ENCODE measurements at places on chromosomes 1 and 21.

DNA sequence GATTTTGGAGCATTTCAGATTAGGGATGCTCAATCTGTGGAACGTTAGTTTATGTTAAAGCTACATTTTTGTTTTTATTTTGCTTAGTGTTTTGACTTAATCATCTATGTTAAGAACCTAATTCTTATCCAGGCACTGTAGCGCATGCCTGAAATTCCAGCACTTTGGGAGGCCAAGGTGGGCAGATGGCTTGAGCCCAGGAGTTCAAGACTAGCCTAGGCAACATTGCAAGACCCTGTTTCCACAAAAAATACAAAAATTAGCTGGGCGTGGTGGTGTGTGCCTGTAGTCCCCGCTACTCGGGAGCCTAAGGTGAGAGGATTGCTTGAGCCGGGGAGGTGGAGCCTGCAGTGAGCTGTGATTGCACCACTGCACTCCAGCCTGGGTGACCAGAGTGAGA lies 23.4 kb downstream of the FNBP1L start:
- DNase-seq: no peak

- DNase-seq: no peak
These were observed 5.3 kb upstream of the MYOG start for GRCh38 chr1:203091199-203091477.

- no peak for DNase-seq
These were observed 336.6 kb upstream of the ZRANB2 start for GRCh38 chr1:71417421-71417820.

- DNase-seq: no peak
These were observed 87.5 kb downstream of the RWDD3 start for GRCh38 chr1:95321531-95321930.

- DNase-seq: no peak
These were observed 2.9 kb upstream of the RHBDL2 start for GRCh38 chr1:38944547-38944946.

GRCh38 chr1:184555665-184556641 lies 169.1 kb downstream of the C1orf21 start:
- no peak for DNase-seq

GRCh38 chr1:201788296-201788695 lies 40.7 kb upstream of the IPO9 start:
- DNase-seq: no peak

- DNase-seq: peak; percentile 49
These were observed 213.7 kb downstream of the PBX1 start for GRCh38 chr1:164772635-164773034.

- no peak for DNase-seq
These were observed 65.2 kb upstream of the KCNE2 start for GRCh38 chr21:34298534-34299167.

DNA sequence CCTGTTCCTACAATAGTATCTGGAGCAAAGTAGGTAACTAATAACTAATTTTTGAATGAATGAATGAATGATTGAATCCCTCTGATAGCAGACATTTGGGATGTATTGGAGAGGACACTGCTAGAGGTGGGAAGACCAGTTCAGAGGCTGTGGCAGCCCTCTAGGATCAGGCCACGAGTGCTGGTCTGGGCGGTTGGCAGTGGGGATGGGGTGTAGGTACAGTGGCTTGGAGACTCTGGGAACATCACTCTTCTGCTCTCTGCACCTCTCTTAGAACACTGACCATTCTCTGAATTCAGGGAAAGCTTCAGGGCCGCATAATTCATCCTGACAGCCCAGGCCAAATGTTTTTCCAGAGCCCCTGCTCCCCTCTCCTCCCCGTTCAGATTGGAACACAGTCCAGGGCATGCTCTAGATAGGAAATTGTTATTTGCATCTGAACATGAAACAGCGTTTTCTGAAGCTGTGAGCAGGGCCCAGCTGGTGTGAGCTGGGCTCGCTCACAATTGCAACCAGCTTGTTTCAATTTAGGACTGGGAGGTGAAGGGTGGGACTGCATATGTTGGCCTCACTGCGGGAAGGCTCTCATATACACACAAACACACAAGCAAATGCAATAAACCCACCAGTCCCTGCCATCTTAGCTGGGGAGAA lies 253.1 kb upstream of the USP24 start:
- no peak for DNase-seq

GRCh38 chr1:214120951-214121350 lies 133.2 kb downstream of the PROX1 start:
- DNase-seq: no peak

DNA sequence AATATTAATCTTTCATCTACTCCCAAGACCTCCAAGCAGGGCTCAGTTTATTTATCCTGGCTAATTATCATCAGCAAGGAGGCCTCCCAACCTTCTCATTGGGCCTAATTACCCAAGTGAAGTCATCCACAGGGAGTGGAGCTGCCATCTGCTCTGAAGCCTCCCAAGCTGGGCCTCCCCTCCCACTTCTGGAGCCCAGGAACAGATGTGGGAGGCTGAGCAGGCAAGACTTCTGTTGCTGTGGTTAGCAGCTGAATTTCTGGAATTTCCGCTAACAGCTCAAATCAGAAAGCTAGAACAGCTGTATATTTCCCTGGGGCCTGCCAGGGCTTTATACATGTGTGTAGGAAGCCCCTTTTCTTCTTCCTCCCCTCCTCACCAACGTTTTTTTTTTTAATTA lies 127.5 kb downstream of the UCK2 start:
- no peak for DNase-seq

DNA sequence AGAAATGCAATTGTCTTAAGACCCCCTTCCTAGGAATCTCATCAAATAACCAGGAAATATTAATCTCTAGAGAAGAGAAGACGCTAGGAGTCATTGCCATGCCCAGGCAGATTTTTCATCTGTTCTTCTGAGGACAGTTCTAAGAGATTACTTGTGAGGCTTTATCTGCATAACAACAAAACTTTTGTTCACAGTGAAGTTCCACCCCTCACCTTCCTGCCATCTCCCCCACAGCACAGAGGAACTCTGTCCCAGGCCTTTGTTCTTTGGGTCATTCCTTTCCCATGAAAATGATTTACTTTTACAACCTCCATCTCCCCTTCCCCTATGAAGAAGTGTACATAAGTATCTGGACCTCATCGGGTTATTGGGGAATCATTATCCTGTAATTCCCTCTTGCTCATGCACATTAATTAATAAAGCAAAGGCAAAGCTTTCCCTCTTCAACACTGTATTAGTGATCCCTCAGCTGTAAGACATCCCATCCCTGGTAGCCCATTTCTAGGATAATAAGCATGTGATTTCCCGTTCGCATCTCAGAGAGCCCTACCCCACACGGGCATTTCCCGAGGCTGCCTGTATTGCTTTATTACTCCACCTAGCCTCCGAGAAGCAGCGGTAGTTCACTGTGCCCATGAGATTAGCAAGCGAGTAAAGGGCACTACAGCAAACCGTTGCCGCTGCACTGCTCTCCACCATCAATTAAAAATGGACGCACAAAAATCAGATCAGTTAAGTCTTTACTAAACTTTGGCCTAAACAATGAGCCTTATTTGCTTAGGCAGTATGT lies 384.4 kb upstream of the CAMK1G start:
- DNase-seq: no peak

DNA sequence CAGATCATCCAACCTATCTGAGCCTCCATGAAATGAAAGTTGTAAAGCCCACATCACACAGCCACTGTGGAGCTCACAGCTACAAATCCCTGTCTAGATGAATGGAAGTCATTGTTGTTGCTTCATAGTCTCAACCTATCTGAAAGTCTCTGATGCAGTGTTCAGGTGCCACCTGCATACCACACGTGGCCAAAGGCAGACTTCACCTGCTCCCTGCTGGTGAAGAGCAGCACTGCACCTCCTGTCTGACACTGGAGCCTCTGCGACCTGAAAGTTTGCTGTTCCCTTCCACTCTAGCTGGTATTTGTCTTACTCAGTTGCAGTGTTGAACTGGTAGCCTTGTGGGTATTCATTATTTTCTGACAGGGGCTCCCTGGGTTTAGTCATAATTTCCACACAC lies 18.4 kb downstream of the LORICRIN start:
- DNase-seq: peak; percentile 42

- no peak for DNase-seq
These were observed 12.0 kb upstream of the GIPC2 start for GRCh38 chr1:78033797-78034172.

DNA sequence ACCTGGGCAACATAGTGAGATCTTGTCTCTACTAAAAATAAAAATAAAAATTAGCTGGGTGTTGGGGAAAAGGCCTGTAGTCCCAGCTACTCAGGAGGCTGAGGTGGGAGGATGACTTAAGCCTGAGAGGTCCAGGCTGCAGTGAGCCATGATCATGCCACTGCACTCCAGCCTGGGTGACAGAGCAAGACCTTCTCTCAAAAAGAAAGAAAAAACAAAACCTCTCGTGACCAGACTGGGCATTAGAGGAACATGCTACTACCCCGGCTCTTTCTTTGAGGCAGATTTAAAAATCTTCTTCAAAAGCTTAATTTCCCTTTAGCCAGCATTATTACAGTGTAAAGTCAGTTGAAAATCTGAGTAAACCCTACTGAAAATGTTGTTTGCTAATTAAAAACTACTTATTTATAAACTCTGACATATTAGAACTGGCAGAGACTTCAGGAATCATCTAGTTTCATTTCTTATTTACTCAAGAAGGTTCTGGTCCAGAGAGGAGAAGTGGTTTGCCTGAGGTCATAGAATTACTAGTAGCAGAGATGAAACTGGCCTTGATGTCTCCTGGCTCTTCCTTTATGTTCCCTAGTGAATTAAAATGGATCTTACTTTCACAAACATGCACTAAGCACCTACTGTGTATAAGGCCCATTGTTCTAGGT lies 11.6 kb upstream of the ELAVL4 start:
- DNase-seq: no peak

DNA sequence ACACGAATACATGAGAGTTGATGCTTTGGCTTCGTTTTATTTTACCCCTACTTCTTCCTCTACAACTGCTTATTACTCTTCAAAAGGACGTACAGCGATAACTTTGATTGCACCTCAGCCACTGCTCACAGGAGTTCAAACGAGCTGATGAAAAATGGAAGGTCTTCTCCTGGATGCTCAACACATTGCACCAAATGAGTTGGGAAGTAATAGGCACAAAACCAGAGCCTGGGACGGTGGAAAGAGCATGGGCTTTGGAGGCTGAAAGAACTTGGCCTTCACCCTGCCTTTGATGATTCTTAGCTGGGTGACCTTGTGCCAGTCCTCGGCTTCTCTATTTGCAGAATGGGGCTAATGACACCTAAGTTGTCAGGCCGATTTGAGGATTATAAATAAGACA lies 4.8 kb downstream of the CD53 start:
- no peak for DNase-seq

DNA sequence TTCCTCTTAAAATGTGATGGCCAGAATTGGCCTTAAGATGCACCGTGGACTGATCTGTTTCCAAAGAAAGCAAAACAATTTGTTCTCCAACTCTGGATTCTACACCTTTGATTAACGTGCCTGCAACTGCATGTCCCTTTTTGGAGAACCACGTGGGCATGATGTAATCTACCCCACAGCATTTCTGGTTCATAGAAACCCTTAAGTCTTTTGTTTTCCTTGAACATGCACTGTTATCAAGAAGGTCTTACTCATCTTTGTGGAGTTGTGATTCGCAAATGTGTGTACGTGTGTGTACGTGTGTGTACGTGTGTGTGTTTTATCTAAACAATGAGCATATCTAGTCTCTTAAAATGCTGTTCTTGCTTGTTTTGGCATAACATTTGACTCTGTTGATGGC lies 57.8 kb downstream of the LPAR3 start:
- DNase-seq: no peak

GRCh38 chr1:197928849-197929336 lies 11.7 kb downstream of the LHX9 start:
- no peak for DNase-seq

GRCh38 chr1:41414716-41415306 lies 53.6 kb downstream of the FOXO6 start:
- DNase-seq: no peak

DNA sequence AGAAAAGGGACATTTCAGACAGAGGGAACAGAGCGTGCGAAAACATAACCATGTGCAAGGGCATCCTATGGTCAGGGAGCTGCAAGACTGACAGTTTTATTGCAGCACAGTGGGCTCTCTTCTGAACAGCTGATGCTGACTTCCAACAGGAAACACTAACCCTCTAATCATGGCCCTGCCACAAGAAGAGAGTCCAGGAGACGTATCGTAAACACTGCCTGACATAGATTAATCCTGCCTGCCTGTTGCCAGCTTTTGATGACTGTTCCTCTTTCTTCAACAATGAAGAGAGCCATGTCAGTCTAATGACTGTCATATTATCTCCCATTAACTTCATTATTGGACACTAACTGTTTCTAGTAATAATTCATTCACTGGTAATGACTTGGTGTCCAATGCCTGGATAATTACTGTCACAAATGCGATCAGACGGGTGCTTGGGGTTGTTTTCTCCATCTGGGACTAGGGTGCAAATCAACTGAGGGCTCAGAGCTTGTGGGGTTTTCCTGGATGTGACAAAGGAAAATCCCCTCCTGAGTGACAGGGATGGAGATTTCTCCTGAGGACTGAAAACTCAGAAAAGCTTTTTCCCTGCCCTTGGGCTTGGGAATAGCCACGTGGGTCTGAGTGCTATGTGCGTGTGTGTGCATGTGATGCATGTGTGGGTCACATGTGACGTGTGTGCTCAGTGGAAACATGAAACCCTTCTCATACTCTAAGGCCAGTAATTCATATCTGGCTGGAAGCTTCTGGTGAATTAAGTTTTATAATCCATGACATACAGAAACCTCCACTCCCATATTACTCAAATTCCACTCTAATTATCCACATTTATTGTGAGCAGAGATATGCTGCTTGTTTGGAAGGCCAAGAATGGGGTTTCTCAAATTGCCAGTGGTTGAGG lies 144.0 kb upstream of the PLXNA2 start:
- DNase-seq: no peak

DNA sequence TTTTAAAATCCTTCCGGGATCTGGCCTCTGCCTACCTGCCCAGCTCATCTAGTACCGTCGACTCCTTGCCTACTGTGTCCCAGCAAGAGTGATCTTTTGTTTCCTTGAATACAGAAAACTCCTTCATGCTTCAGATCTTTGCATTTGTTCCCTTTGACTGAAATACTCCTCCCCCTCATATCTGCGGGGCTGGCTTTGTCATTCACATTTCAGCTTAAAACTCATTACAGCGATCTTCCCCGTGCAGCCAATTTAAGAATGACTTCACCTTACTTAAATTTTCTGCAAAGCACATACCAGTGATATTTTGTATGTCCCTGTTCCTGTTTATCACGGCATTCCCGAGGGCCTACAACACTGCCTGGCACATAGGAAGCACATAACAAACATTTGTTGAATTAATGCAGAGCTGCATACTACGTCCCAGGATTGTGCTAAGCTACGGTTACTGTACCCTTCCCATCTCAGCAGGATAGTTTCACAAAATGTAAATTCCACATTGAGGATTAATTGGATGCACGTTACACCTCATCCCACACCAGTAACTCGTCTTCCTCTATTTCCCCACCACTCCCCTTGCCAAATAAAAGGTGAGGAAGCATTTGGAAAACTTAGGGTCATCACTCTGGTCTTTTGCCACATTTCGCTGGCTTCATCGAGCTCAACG lies 837 bp upstream of the DESI2 start:
- no peak for DNase-seq

GRCh38 chr1:71196685-71197084 lies 115.8 kb upstream of the ZRANB2 start:
- DNase-seq: no peak
